ENCODE measurements at places on chromosomes 3 and 15. TPM values are rescaled to one million over a fixed set of nuclear protein-coding genes. Genes with fewer than 3 reads are reported as not detected.

The PPM1L gene
- total RNA-seq: 0.19 TPM

GRCh38 chr3:62211675-62212429 is 161.5 kb downstream of the FEZF2 start:
- DNase-seq: no peak

- DNase-seq: no peak
These were observed 16.9 kb downstream of the MME start for GRCh38 chr3:155097009-155097349.

GRCh38 chr15:63507878-63508818 is 3.8 kb downstream of the USP3 start:
- no peak for DNase-seq

The EPHA6 gene
- not detected for total RNA-seq

DNA sequence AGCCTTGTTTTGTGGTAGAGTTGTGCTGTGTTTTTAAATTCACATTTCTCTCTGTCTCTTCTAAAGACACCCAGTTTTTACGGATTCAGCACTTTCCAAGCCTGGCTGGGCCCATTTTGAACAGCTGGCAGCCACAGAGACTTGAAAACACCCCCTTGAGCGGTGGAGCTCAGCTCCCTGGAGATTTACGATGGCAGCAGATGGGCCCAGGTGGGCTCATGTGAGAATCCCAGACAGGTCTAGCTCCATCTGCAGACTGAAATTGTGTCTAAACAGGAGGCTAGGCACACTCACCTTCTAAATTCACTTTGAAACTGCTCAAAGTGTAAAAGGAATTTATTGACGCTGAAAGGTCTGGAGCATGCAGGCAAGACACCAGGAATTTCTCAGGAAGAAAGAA is 232.0 kb upstream of the HES1 start:
- DNase-seq: no peak

DNA sequence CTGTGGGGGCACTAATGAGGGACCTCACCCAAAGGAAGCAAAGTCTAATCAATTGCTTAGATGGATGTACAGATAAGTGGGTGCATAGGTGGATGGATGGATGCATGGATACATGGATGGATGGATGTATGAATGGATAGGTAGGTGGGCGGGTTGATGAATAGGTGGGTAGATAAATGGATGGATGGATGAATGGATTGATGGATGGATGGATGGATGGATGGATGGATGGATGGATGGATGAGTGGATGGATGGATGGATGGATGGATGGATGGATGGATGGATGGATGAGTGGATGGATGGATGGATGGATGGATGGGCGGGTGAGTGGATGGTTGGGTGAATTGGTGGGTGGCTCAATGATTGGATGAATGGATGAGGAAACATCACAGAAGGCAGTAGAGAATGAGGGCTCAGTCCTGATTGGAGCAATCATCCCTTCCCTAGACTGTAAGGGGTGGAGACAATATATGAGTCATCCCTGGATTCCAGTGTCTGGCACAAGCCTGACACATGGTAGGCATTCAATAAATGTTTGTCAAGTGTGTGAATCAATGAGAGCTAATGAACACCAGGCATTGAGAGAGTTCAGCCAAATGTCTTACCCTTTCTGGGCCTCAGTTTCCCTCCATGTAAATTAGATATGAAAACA is 40.4 kb upstream of the PXYLP1 start:
- peak; percentile 31 for DNase-seq

The MEX3B gene
- 7.2 TPM for total RNA-seq

- no peak for DNase-seq
These were observed 41.3 kb downstream of the ZNF445 start for GRCh38 chr3:44436181-44436580.

The SPESP1 gene
- 7.9 TPM for total RNA-seq

The GRK7 gene
- total RNA-seq: not detected

The DNASE1L3 gene
- not detected for total RNA-seq

DNA sequence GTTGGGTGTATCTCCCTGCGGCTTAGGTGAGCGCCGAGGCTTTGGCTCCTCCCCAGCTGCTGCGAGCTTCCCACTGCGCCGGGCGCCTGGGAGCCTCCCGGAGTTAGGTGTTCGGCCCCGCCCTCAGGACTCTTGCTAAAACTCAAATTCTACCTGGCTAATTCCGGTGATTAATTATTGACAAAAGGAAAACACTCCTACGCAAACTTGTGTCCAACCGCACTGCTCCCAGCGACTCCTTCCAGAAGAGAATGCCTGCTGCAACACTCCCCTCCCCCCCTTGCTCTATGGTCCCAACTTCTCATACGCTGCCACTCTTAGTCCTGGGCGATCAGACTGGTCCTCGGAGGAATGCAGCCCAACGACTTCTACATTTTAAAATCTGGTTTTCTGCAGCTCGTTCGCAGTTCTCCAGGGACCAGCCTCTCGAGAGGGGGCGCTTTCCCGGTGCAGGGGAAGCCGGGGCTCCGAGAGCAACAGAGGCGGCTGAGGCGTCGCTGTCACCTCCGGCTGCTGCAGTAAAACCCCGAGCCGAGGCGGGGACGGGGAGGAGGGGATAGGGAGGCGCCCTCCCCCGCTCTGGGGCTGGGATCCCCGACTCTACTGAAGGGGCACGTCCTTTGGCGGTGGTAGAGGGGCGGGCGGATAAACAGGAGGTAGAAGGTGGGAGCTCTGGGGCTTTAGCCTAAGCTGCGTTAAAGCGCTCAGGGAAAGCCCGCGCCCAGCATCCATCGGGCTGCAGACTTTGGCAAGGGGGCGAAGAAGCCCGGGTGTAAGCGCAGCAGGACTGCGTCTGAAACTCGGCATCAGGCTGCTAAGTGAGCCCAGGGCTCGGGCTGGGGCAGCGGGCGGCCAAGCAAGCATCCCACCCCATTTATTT is at the start of gene SPTSSB:
SPTSSB (minus strand) TSS at position 77 of the 880 bp plus-strand sequence. CDS start 25,194 bp downstream, outside the sequence.
- peak; percentile 9 for DNase-seq

DNA sequence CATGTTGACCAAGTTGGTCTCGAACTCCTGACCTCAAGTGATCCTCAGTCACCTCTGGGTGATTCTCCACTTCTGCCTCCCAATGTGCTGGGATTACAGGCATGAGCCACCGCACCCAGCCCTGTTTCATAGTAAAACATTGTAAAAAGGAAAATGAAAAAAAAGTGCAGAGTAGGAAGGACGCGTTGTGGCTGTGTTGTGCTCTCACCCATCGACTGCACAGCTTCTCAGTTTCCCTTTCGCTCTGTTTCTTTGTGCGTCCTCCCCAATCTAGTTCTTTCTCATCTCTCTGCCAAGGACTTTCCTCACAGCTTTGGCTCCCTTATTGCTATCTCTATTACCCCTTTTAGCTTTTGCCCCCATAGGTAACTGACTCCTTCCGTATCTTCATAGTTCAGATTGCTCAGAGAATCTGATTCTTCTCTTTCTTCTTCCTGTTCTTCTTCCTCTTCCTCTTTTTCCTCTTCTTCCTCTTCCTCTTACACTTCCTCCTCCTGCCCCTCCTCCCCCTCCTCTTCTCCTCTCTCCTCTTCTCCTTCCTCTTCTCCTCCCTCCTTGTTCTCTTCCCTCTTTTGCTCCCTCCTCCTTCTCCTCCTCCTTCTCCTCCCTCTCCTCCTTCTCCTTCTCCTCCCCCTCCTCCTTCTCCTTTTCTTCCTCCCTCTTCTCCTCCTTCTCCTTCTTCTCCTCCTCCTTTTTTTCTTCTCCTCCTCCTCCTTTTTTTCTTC is 81.1 kb upstream of the VGLL4 start:
- no peak for DNase-seq

DNA sequence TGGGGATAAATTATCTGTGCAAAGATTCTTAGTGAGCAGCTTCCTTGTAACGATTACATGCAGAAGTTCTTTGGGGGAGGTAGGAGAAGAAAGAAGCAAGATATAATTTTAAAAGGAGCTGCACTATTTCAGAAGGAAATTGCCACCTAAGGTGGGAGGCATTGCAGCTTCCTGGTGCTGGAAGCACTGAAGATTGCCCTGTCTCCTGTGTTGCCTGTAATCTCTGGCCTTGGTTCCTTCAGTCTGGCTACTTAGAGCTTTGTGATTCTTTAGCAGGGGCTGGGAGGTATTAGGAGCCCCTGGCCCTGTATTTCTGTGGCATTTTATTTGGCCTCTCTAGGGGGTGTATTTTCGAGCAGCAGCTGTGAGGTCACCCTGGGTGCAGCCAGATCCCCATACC is 35.5 kb downstream of the CACNA2D3 start:
- no peak for DNase-seq

The EDC3 gene
- total RNA-seq: 8.7 TPM

DNA sequence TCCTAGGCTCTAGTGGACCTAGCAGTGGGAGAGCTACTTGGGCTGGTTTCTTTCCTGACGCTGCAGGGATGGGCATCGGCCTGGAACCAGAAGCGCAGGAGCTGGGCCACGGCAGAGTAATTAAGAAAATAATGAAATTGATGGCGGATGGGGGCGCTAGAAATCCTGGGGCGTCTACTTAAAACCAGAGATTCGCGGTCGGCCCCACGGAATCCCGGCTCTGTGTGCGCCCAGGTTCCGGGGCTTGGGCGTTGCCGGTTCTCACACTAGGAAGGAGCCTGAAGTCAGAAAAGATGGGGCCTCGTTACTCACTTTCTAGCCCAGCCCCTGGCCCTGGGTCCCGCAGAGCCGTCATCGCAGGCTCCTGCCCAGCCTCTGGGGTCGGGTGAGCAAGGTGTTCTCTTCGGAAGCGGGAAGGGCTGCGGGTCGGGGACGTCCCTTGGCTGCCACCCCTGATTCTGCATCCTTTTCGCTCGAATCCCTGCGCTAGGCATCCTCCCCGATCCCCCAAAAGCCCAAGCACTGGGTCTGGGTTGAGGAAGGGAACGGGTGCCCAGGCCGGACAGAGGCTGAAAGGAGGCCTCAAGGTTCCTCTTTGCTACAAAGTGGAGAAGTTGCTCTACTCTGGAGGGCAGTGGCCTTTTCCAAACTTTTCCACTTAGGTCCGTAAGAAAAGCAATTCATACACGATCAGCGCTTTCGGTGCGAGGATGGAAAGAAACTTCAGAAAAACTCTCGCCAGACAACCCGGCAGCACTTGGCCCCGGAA is 6.1 kb downstream of the SOX14 start:
- no peak for DNase-seq

GRCh38 chr15:38072348-38073177 is 138.1 kb downstream of the TMCO5A start:
- DNase-seq: peak; percentile 85

The ADGRG7 gene
- total RNA-seq: not detected

- no peak for DNase-seq
These were observed 95.0 kb upstream of the FNDC3B start for GRCh38 chr3:171944118-171945016.

DNA sequence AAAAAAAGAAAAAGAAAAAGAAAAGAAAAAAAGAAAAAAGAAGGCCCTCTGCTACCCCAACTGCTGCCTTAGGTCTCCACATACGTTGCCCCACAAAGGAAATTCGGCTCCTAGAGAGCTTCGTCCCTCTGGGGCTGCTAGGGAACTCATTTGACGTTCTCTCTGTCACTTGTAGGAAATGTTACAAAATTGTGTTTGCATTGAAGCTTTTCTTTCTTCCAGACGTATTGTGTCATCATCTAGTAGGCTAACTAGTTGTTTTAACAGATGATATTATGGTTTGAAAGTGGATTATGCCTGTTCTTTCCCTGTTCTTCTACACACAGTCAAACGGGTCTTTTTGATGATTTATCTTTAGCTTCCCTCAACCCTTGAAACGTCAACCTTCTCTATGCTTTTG is 125.3 kb downstream of the BDH1 start:
- no peak for DNase-seq

DNA sequence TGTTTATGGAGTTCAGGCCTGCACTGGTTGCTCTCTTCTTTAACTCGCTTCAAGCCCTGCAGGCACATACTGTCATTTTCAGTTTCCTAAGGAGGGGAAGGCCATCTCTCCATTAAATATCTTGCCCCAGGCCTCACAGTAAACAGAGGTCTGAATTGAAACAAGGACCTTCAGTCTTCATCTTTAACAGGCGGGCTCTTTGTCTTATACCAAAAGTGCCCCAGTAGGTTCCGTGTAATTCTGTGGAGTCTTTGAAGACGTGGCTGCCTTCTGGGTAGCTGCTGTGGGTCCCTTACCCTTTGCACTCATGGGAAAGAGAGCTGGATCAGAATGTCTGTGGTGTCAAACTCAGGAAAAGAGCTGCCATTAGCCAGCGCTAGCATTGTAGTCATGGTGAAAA is 161.2 kb downstream of the APBA2 start:
- no peak for DNase-seq

The GPR156 gene
- 1.5 TPM for total RNA-seq

The LRRC31 gene
- not detected for total RNA-seq

DNA sequence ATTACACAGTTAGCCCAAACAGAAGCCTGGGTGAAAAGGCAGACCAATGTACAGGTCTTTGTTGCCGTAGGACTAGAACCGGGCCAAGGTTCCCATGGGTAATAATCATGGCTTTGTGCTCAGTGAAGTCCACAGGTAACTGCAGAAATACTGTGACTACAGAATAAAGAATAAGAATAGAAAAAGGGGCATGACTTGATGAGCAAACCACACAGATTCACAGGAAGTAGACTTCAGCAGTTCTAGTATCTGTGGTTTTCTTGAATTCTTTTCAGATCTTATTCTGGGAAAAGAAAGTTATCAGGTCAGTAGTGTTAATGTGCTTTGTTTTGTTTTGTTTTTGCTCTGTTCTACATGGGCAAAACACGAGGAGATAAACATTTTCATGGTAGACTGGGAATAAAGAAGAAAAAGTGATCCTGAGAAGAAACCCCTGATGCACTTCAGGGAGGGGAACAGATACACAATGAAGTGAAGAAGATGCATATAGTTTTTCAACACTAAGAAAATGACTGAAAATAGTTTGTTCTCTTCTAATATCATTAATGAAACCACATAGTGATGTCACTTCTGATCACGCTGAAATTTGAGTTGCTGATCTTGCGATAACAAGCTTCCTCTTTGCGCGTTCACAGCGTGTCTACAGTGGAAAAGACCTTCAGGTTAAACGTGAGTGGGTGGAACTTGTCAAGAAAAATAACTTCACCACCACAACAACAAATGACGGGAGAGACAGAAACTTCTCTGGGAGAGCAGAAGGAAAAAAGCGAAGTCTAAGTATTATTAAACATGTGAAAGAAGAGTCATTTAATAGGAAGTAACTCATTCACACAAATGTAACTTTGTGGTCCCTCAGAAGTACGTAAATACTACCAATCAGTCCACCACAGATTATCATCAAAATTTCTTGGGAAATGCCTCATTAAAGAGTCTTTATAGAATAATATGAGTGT is 315.8 kb upstream of the SATB1 start:
- DNase-seq: no peak

GRCh38 chr3:48422272-48422671 is 7.6 kb downstream of the PLXNB1 start:
- no peak for DNase-seq

The AGBL1 gene
- total RNA-seq: under 0.01 TPM

The SLC2A2 gene
- not detected for total RNA-seq

- no peak for DNase-seq
These were observed 116.9 kb downstream of the B3GALNT1 start for GRCh38 chr3:160987982-160988964.

DNA sequence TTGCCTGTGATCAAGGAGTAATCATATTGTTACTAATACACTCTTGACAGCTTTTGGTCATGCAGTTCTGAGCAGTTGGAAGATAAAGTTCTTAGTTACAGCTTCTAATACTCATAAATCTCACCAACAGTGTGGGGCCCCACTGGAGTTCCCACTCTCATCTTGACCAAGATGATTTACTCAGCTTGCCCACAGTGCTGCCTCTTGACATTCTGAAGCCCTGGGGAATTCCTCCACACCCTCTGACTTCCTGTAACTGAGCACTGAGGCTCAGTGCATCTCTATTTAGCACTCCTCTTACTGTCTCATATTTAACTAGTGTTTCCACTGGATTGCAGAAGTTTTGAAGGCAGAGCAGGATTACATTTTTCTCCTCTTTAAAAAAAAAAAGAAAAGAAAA is 1.9 kb upstream of the ARL6IP5 start:
- DNase-seq: peak; percentile 90

GRCh38 chr3:126982126-126982470 is 817 bp upstream of the PLXNA1 start:
- no peak for DNase-seq

GRCh38 chr3:123330441-123330991 is 118.4 kb downstream of the ADCY5 start:
- no peak for DNase-seq
